ENCODE measurements at places on chromosomes 3 and 15.
A peak's percentile ranks its signal among the peaks of the same experiment; 100 is the strongest.

- no peak for DNase-seq
Observed at GRCh38 chr15:58058729-58059128, 6.8 kb downstream of the ALDH1A2 start.

GRCh38 chr15:51661072-51661471 lies 20.2 kb upstream of the SCG3 start:
- no peak for DNase-seq

DNA sequence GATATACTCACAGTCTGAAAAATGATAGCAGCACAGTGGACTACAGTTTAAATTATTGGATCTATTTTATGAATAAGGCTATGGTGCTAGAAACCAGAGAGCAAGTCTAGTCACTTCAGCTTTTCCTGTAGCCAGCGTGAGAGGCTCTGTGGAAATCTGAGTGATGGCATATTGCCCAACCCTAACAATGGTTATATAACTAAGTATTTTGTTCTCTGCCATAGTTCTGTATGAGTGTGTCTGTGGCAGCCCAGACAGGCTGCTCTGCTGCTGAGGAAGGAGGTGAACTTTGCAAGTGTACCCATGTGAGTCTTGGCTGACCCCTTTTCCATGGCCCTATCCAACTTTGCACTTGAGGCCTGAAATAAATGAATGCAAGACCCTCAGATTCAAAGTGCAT lies 105.7 kb downstream of the LRTM1 start:
- DNase-seq, result peak; percentile 81

GRCh38 chr15:43325039-43325684 lies 5.2 kb downstream of the LCMT2 start:
- no peak for DNase-seq

GRCh38 chr3:66354001-66354400 lies 133.2 kb downstream of the SLC25A26 start:
- no peak for DNase-seq

DNA sequence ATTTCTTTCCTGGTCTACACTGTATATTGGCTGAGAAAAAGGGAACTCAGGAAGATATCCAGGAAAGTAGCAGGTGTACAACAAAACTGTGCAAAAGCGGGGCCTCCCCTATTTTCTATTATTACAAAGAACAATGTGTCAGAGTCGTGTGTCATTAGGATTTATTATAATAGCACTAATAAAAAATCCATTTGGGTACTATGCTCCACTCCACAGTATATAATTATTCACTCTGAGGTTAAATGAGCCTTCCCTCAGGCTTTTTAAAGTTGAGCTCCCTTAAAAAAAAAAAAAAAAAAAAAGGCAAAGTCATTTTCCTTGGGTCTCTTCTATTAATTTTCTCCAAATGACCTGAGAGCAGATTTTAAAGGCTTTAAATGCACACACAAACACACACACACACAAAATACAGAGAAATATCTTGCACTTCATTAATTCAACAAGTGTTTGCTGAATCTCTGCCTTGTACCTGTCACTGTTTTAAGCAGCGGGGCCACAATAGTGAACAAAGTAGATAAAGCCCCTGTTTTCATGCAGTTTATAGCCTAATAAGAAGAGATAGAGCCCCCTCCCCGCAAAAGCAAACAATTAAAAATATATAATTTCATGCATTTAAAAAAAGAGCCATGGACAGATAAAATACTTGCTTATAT lies 1.3 kb upstream of the DPP8 start:
- no peak for DNase-seq
